G401 (cell line): ENCODE measurements at places on chromosomes 12 and 14.
A peak's percentile ranks its signal among the peaks of the same experiment; 100 is the strongest.

- DNase-seq: no peak
Observed at GRCh38 chr12:18259906-18260682, 1.2 kb upstream of the PIK3C2G start.

GRCh38 chr14:102451064-102451352, 58.6 kb downstream of the ANKRD9 start:
- DNase-seq: peak; percentile 84

DNA sequence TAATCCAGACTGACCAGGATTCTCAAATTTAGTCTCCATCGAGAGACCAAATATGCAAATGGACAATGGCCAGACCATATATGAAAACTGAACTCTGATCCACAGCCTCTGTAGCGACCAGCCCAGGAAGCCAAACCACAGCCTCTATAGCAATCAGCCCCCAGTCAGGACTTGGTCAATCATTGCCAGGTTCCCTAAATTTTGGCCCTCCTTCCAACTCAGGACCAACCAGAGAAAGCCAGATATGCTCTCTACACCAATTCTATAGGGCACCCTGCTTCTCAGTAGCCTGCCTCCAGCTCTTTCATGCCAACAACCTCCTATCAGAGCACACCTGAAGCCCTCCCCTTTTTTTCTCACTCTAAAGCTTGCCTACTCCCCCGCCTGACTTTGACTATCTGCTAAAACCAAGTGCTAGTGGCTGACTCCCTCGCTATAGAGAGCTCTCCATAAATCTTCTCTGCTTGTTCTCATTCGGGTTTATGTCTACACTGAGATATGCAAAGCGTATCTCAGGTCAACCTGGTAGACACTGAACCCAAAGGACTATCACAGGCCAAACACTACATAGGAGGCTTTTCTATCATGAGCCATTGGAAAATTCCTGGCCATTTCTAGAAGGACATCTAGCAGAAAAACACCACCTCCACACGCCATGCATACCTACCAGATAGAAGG, 110.5 kb upstream of the FUT8 start:
- DNase-seq: no peak

GRCh38 chr12:80837342-80837978, 100.3 kb downstream of the LIN7A start:
- DNase-seq: peak; percentile 88

DNA sequence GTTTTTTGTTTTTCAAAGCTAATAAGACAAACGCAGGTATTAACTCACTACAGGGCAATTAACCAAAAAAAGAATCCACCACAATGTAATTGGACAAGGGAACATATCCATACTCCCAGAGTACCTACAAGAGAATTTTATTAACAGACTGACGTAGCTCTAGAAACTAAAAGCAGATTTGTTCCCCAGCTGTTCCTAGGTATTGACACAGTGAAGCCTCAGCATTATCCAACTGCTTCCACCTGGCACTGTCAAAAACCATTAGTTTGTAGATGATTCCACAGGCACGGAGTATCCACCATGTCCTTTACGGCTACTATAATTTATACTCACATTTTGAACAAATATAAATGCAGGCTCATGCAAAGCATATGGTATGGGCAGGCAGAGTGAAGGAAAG, 22.3 kb downstream of the PPM1H start:
- peak; percentile 81 for DNase-seq
